ENCODE measurements at places on chromosomes 16 and 17. TPM values are rescaled to one million over a fixed set of nuclear protein-coding genes. Genes with fewer than 3 reads are reported as not detected.
A peak's percentile ranks its signal among the peaks of the same experiment; 100 is the strongest.

DNA sequence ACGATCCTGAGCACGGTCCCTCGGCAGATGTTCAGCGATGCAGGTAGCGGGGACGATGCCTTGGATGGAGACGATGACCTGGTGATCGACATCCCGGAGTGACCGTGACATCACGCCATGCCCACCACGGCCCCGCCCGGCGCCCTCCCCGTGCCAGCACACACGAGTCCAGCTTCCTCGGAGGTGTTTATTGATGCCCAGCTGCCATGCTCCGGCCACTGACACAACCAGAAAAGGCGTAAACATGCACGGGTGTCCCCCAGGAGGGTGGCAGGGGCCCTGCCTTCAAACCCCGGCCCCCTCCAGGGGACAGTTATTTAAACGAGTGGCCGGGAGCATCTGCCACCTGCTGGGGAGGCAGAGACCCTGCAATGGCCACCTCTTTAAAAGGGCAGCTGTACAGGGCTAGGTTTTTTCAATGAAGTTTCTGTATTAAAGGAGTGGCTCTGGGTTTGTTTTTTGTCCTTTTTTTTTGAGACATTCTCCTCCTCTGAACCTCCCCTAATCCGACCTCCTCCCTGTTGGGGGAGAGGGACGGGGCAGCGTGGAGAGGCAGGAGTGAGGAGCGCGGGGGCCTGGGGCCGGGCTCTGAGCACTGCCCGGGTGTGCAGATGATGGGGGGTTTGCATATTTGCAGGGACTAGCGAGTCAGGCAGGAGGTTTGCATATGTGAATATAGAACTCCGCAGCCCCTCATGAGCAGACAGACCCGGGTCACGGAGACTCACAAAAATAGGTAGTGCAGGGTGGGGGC lies 5.3 kb downstream of the DOC2A start:
- peak; percentile 23 for DNase-seq

DNA sequence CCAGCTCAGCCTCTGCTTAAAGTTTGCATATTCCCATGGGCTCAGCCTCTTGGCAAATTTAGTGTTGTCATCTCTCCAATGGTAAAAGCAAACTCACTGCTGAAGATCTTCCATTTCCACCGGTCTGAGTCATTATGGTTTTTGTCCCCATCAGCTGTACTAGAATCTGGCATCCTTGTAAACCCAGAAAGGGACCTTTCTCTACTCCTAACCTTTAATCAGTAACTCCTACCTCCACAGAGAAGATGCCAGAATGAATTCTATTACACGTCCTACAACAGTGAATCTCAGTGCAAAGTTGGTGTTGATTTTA lies 45.8 kb downstream of the ZNF652 start:
- DNase-seq: peak; percentile 17

DNA sequence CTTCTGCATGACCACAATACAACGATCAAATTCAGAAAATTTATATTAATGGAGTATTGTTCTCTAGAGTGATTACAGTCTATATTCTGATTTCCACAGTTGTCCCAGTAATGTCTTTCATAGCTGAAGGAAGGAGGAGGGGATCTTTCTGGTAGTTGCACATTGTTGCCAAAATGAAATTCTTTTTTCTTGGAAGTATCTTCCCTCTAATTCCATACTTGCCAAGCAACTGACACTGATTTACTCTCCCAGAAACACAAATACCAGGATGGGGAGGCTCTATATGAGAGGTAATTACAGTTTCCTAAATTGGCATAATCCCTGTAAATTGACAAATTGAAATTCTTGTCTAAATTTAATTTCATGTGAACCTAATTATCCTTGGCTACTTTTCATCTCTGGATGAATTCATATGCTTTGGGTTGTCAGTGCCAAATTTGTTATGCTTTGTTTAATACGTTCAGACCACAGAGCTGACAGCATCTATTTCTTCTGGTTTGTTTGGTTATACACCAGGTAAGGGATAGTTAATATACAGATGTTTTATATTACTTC lies 30.0 kb downstream of the NOL11 start:
- no peak for DNase-seq

- DNase-seq: peak; percentile 63
Measured at GRCh38 chr17:37261286-37261685, 114.5 kb upstream of the C17orf78 start.

- DNase-seq: no peak
Measured at GRCh38 chr17:40015005-40015997, at the start of gene CSF3. TSS of gene CSF3 (plus strand) at chr17:40015440. CDS start at chr17:40015475, 35 bp downstream.

- DNase-seq: no peak
Measured at GRCh38 chr16:58384437-58385055, 7.7 kb upstream of the GINS3 start.

DNA sequence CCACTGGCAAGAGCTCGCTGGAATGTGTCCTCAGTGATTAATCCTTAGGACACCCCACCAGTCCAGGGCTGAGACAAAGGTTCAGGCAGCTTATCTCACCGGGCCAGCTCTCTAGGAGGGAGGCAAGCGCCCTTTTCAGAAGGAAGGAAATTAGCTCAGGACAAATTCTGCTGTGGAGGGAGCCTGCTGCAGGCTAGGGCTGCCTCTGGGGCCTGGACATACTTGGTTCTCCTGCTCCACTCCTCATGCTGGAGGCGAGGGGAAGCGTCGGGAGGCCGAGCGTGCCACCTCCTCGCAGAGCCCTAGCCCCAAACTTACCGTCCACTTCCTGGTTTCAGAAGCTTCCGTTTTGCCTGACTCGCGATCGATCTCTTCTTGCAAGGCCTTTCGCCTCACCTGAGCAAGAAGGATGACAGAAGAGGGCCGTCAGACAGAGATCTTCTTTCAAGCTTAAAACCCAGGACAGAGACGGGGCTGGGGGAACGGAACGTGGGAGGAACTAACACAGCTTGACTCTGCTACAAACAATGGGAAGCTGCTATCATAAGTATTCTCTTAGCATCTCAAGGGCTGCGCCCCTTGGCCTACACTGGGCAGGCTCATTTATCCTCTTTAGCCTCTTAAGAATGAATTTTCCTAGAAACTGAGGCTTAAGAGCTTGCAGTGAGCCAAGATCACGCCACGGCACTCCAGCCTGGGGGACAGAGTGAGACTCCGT lies 7.7 kb downstream of the KNOP1 start:
- no peak for DNase-seq

DNA sequence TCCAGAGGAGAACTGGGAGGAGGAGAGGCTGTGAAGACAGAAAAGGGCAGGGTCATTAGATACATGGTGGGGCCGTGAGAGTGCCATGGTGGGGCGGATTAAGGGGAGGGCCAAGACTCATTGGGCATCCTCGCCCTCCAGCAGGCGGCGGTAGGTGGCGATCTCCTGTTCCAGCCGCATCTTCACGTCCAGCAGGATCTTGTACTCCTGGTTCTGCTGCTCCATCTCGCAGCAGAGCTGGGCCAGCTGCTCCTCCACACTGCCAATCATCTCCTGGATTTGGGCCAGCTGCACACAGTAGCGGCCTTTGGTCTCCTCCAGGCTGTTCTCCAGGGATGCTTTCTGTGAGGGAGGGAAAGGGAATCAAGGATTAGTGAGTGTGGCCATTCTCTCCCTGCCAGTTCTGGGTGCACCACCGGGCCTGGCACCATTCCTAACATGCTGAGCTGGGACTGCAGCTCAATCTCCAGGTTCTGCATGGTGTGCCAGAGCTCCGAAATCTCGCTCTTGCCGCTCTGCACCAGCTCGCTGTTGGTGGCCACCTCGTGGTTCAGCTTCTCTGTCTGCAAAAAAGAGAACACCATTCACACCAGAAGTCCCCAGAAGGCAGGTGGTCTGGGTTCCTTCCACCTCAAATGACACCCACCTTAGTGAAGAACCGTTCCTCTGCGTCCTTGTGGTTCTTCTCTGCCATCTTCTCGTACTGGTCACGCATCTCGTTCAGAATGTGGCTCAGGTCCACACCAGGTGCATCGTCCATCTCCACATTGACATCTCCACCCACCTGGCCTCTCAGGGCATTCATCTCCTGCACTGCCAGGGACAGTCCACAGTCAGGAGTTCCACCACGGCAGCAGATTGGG lies 129.0 kb downstream of the CCDC144A start:
- DNase-seq: no peak

DNA sequence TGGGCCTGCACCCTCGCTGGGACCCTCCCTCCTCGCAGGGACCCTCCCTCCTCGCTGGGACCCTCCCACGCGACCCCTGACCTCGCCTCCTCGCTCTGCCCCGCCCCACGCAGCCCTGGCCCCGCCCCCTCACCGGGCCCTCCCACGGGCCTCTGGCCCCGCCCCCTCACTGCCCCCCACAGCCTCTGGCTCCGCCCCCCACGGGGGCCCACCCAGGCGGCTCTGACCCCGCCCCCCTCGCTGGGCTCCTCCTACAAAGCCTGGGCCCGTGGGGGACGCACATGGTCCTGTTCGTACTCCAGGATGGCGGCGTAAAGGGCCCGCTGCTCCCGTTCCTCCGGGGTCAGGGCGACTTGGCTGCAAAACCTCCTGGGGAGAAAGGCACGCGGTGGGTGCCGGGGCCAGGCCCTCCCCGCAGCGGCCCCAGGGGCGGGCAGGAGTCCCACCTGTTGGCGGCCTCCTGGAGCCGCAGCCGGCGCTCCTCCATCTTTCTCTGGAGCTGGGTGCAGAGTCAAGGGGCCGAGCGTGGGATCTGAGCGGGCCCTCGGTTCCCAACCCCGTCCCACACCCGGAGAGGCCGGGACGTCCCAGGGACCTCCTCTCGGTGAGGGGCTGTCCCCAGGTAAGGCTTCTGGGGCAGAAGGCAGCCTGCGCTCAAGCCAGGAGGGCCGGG lies 9.0 kb downstream of the VPS9D1 start:
- DNase-seq: no peak

DNA sequence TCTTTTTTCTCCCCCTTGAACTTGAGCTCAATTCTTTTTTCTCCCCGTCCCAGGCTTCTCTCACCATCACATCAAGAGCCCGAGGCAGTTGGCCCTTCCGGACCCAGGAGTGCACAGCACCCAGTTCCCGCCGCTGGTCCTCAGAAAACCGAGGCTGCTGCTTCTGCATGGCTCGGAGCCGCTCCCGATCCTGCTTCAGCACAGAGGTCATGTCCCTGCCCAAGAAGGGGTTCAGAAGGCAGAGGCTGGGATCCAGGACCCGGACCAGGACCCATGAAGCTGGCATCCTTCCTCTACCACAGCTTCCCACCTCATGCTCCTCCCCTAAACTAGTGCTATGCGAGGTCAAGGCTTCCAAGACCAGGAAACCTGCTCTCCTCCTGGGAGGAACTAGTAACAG lies 10.5 kb downstream of the PER1 start:
- no peak for DNase-seq

DNA sequence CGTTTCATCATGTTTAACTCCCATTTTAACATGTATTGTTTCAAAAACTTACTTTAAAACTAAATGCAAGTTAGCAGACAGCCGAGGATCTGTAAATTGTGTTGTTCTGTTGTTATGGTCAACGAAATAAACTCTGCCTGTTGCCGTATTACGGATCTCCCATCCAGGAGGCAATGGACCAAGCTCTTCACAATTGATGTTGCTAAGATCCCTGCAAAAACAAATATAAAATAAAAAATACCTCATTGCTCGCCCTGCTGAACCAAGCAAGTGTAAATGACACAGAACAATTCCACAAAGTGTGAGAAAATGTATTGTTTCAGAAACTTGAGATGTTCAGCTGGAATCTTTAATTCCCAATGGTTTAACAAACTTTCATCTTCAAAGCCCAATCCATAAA lies 65.0 kb downstream of the CEP95 start:
- no peak for DNase-seq

DNA sequence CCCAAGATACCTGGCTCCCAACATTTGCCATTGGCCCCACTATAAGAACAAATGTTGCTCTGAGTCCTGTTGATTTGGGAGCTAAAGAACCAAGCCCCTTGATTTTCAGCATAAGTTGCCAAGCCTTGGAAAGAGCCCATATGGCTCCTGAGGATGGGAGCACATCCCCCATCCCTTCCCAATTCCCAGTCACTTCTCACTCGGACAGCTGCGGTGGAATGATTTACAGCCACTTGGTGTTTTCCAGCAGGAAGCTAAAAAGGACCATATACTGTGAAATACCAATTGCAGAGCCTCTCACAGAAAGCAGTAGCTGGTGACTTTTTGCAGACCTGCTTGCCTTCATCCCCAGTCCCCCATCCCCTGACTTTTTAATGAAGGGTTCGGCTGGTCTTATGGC lies 524.6 kb downstream of the GRIN2A start:
- DNase-seq: no peak

KRT33B gene
- not detected for total RNA-seq

ZG16 gene
- not detected for total RNA-seq

ZC3H18 gene
- 18.7 TPM for total RNA-seq

CTRL gene
- total RNA-seq: 2.5 TPM

All from HT1080 (cell line).